ENCODE measurements at places on chromosomes 2 and 18.

DNA sequence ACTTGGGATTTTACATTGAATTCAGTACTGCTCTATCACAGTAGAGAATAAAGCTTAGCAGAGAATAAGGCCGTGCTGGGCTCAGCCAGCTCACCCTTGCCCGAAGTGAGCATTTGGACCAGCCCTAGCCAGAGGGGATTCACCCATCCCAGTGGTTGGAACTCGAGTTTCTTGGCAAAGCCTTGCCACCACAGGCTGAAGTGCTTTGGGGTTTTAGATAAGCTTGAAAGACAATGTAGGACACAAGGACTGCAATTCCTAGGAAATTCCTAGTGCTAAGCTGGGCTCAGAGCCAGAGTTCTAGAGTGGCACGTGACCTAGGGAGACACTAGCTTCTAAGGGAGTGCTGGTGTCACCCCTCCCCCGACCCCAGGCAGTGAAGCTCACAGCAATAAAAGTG lies 28.0 kb downstream of the SERPINB11 start:
- no peak for DNase-seq

- no peak for DNase-seq
Measured at GRCh38 chr2:189370719-189371118, 70.6 kb upstream of the WDR75 start.

DNA sequence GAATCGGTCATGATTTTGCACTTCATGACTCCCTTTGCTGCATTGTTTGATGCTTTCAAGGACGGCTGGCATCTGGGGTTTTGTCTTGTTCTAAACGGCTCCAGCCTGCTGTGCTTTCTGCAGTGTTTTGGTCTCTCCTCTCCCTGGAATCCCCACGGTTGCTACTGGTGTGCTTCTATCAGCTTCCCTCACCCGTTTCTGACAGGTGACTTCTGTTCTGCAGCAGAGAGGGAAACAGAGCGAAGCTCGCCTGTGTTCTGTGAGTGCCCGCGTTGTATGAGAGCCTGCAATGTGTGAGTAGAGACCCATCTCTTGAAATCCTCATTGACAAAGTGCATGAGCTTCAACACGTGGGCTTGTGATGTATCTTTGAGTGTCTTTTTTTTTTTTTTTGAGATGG lies 102.8 kb downstream of the DCDC2C start:
- no peak for DNase-seq

- no peak for DNase-seq
Measured at GRCh38 chr2:65794994-65795393, 362.6 kb upstream of the SPRED2 start.

GRCh38 chr2:9434489-9434888 lies 11.0 kb downstream of the CPSF3 start:
- DNase-seq, result no peak

- DNase-seq, result no peak
Measured at GRCh38 chr2:220670511-220670910, 901.6 kb downstream of the EPHA4 start.

DNA sequence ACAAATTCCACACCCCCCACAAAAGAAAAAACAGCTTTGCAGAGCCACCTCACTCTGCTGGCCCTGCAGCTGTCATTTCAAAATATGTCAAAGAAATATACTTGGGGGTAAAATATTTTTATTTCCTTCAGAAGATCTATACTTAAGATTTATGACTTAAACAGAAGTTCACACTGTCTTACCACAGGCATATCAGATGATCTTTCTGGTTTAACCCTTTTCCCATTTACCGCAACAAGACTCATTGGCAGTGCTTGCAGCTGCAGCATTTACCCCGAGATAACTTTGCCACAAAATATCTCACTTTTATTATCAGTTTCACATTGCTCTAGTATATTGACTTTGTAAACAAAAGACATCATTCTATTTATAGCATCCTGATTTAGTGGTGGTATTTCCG lies 21.6 kb upstream of the SLC35G4 start:
- no peak for DNase-seq

GRCh38 chr2:230582851-230583283 lies 129.8 kb upstream of the CAB39 start:
- no peak for DNase-seq

DNA sequence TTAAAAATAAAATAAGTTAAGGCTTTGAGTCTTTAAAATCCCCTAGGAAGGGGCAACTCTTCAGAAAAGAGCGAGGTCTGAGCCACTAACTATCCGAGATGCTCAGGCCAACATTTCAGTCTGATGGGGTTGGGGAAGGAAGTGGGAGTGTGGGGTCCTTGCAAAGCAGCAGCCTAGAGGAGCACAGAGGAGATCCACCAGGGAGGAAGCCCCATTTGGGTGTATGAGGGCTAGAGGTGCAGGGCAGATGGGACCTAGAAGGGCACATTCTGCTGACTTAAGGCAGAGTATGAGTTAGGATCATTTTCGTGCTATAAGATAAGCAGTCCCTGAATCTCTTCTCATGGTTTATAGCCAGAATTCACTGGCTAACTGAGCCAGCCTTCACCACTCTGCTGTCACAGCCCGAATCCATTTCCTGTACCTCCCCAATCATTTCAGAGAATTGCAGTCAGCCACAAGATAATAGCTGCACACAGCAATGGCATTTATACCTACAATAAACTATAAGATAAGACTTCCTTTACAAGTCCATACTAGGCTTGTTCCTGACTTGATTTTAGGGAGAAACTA lies 37.0 kb downstream of the MRPL30 start:
- DNase-seq, result no peak

GRCh38 chr2:28338046-28338817 lies 54.4 kb upstream of the FOSL2 start:
- no peak for DNase-seq

GRCh38 chr2:105775809-105776559 lies 31.3 kb downstream of the NCK2 start:
- peak; percentile 44 for DNase-seq

DNA sequence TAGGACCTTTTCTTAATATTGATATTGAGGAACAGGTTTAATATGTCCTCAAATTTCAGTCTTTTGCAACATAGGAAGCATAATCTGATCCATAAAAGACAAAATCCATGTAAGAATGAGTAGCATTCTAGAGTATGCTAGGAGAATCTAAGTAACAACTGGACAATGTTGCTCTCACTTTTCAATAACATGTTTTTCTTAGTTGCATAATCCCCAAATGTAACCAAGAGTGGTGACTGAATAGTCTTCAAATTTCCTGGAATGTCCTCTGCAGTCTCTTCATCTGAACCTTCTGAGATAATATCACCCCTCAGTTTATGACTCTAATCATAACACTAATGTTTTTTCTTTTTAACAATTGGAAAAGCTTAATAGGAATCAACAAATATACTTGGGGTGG lies 110.0 kb upstream of the ZEB2 start:
- DNase-seq, result no peak

DNA sequence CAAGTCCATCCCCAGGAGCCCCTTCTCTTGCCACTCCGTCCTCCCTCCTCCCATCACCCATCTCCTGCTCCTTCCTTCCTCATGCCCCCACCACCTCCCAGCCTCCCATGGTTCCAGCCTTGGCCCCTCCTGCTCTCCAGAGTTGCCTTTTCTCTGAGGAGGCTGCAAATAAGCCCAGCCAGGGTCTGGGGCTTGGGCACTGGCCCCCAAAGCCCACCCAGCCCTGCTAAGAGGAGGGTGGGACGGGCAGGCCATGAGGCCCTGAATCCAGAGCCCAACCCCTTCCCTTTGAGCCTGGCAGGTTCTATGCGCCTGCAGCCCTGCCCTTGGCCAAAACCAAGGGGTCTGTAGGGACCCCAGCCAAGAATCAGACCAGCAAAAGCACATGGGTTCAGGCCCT lies 71.6 kb downstream of the STPG4 start:
- no peak for DNase-seq

DNA sequence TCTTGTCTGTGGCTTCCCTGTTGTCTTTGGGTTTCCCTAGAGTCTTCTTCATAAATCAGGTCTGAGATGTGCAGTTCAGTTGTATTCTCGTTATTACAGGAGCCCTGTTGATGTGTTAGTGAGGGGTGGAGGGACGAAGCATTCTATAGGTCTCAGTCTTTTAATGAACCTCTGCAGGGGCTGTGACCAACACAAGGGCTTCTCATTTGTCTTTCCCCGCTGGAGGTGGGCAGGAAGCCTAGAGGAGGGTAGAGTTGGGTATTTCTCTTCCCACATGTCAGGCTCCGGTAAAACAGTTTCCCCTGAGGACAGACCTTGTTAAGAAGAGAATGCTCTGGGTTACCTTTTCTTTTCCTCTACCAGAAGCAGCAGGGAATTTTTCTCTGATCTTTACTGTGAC lies 31.2 kb downstream of the PROC start:
- no peak for DNase-seq

DNA sequence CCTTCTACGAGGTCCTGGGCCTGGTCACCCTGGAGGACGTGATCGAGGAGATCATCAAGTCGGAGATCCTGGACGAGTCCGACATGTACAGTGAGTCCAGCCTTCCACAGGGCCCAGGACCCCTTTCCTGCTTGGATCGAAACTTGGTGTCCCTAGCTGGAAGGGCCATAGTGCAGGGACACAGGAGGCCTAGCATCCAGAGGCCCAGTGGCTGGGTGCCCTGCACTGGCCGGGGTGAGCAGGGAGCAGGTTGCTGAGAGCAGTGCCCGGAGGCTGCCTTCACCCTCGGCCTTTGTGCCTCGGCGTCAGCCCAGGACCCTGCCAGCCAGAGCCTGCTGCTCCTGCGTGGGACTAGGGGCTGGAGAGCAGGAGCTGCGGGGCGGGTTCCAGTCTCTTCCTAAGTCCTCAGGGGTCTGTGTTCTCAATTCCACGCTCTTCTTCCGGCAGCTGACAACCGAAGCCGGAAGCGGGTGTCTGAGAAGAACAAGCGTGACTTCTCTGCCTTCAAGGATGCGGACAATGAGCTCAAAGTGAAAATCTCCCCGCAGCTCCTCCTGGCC lies 18.9 kb upstream of the CNNM3 start:
- no peak for DNase-seq

DNA sequence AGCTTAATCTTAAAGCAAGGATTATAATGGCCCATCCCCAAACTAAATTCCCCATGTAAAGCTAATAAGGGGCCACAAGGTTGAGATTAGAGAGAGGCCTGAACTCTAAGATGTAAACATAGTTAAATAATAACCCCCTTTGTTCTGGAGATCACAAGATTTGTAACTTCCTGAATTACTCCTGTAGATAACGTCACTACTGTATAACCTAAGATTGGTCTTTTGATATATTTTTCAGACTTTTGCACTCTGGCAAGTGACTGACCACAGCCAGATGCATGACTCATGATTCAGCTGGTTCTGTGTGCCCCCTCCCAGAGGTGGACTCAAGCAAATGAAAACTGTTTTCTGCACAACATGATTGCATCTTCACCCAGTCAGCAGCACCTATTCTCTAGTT lies 686.0 kb upstream of the DDX18 start:
- no peak for DNase-seq

GRCh38 chr2:181886192-181886591 lies 5.3 kb upstream of the ITPRID2 start:
- no peak for DNase-seq

DNA sequence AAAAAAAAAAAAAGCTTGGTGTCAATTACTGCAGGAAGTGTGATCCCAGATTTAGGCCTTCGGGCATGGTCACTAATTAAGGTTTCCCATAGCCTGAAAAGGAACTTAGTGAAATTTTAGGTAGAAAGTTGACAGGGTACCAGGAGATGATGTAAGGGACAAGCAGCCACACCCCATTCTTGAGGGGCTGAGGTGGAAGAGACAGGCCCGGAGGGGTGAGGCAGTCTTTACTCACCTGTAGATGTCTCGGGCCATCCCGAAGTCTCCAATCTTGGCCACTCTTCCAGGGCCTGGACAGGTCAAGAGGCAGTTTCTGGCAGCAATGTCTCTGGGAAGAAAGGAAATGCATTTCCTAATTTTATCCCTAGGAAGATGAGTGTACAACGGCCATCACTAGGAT lies 94.3 kb downstream of the CLIP4 start:
- DNase-seq, result no peak

GRCh38 chr2:3492951-3493614 lies 26.2 kb downstream of the ADI1 start:
- DNase-seq, result no peak

DNA sequence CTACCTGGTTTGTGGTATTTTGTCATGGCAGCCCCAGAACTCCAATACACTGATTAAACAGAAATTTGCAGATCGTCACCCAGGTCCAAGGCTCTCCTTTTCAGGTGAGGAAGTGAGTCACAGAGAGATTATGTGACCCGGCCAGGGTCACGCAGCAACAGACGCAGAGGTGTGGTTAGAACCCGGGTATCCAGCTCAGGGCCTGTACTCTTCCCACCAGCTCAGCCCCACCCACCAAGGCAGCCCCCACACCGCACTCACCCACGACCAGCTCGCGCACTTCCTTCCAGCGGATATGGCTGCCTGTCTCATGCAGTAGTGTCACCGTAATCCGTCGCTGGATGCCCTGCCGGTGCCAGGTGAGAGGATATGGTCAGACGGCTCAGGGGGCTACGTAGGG lies 48.1 kb downstream of the AQP12A start:
- peak; percentile 66 for DNase-seq

GRCh38 chr18:76660571-76661192 lies 161.7 kb upstream of the ZNF236 start:
- DNase-seq, result no peak

DNA sequence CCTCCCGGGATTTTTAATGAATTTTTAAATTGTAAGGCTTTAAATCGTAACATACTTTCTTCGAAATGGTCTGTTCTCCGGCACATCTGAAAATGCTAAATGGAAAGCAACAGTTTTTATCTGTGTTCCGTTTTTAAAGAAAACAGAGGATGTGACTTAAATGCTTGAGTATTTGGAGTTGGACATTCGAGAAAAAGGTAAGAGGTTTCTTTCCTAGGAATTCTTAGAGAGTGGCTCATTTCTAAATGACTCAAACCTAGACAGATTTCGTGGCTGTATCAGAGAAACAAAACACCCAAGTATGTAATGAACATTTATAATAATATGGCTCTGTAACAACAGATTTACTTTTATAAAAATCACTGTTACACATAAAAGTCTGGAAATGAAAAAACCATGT lies 177.6 kb upstream of the CCDC68 start:
- no peak for DNase-seq

GRCh38 chr2:74512744-74513604 lies 1.3 kb upstream of the TLX2 start:
- DNase-seq, result no peak

DNA sequence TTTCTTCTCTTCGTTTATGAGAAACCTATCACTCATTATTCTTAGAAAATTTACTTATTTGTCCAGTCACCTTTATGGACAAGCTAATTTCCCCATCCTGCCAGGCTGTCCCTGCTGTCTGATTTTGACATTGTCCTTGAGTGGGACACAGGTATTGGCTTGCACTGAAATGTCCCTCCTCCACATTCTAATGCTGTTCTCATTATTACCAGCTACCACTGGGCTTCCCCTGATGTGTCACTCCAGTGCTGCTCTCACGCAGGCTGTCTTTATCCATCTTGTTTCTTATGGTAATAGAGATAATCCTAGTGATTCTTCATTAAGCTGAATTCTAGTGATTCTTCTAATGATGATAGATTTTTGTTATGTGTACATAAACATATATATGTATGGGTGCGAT lies 48.1 kb upstream of the RBMS1 start:
- no peak for DNase-seq

Measured in naive thymus-derived CD8-positive, alpha-beta T cell (primary cell).